HT1080 (cell line): ENCODE measurements at places on chromosomes 5 and 9.

DNA sequence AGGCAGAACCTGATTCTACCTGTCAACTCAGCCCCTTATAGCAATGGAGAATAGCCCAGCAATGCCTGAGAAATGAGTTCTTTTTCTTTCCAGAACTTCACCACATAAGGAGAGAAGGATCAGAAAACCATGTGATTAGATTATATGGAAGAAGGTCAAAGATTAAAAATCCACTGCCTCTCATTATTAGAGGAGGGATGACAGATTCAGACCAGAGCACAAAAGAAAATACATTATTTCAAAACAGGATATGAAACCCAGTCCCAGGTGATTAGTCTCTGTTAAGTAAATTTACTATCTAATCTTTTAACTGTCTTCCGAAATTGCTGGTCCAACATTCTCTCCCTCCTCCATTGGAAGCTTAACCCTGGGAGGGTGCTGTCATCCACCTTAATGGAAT lies 322.4 kb downstream of the SLIT3 start:
- DNase-seq, result no peak

DNA sequence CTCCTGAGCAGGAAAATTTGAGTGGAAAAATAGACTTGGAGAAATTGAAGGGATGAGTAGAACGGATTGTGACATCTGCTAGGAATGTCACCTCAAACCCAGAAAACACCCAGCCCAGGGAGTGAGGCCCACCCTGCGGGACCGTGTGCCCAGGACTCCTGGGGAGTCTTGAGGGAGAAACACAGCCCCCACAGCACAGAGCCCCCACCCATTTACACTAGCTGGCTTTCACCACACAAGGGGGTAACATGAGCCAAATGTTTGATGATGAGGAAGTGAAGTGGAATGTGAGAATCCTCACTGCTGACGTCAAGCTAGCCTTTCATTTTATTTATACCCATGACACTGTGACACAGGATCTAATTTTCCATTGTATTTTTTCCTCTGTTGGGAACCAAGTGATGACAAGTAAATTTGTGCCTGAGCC lies 42.8 kb upstream of the PDE8B start:
- peak; percentile 93 for DNase-seq

DNA sequence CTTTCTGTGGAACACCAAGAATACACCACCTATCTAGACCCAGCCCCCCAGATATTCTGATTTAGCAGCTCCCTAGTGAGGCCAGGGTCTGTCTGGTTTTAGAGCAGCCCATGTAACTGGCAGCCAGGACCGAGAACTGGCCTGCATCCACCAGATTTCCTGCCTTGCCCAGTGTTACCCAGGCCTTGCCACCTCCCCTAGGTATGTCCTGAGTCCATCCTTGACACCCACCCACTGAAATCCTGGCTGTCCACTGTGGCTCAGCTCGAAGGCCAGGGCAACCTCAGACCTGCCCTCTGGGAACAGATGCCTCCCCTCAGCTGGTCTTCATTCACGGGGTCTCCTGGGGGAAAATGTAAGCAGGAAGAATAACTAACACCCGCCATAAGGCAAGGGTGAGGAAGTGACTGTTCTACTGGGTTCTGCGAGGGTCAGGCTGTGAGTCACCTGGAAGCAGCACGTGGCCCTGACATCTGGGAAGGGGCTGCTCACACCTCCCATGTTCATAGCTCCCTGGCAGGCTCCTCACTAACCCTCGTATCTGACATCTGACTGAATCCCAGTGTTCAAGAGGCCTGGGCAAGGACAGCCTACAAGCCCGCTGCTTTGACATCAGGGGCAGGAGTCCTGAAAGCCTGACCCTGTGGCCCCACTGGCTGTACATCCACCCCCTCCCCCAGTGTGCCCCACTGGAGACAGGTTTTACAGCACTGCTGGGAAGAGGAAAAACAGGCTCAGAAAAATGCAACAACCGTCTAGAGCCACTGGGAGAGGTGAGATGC lies 72.7 kb downstream of the SEMA4D start:
- peak; percentile 83 for DNase-seq

- DNase-seq, result no peak
Observed at GRCh38 chr9:121815546-121816448, 164.4 kb downstream of the DAB2IP start.

DNA sequence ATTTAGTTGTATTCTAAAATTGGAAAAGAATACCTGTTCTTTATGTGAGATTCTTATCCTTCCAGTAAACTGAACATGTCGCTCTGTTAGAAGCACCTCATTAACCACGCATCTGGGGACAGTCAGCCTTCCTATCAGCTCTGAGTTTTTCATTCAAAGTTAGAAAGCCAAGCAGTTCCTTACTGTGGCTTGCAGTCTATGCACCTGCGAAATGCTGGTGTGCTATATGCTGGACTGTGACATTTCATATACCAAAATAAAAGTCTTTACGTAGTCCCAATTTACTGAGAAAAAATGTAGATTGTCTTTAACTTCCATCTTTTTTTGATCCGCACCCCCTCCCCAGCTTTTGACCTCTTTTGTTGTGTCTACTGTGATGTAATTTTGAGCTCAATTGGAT lies 4.3 kb downstream of the ANP32B start:
- DNase-seq, result no peak

- DNase-seq, result peak; percentile 66
Observed at GRCh38 chr9:10268531-10269485, 344.0 kb downstream of the PTPRD start.

DNA sequence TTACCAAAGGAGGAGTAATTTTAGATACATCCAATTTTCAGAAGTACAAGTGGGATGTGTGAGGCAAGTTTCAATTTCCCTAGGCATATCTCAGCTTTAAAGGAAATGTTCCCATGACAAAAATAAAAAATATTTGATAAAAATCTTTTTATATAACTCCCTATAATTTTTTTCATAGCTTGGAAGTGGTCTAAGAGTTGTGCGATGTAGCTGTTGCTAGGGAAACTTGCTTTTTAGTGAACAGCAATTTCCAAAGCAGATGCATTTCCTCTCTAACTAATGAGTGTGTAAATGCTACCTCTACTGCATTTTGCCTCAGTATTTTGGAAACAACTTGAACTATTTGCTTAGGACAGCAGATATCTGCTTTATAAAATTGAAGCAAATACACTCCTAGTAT lies 39.6 kb downstream of the MACIR start:
- no peak for DNase-seq

DNA sequence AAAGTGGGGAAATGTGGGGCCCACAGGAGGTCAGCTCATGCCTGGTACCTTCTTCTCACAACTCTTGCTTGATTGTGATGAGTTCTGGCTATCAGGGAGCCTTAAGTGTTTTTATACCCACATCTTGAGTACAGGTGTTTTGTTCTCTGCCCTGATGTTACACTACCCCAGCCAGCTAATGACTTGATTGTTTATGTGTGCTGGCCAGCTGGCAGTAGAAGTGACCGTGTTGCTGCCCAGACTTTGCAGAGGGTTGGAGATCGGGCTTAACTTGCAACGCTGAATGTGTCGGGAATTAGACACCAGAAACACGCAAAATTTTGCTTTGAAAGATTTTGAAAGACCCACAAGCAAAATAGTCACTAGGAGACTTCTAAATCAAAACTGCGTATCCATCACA lies 16.9 kb upstream of the ZDHHC11B start:
- DNase-seq, result no peak

GRCh38 chr5:41893074-41893851 lies 10.9 kb upstream of the RIMOC1 start:
- no peak for DNase-seq
